ENCODE measurements at places on chromosomes 16 and 17.

DNA sequence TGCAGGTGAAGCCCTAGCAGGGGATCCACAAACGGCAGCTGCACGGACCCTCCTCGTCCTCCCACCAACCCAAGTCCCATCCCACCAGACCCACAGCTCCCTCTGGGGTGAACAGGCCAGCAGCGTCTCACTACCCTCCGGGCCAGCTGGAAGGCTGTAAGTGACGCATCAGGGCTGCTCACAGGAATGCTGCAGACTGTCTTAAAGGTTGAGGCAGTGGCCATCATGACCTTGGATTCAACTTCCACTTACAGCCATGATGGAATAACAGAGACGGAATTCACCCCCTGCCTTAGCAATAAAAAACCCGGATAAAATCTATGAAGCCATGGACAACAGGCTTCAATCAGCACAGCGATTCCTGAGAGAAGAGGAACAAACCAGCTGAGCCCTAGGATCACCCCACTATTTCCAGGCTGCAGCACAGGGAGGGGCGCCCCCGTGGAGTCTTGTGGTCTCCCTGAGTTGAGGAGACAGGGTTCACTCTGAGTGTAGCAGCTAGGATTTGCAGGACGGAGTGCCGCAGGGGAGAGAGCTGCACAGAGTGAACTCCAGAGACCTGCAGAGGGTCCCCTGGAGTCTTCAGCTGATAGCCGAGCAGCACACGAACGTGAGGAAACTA is 10.5 kb downstream of the FAM83G start:
- no peak for DNase-seq

DNA sequence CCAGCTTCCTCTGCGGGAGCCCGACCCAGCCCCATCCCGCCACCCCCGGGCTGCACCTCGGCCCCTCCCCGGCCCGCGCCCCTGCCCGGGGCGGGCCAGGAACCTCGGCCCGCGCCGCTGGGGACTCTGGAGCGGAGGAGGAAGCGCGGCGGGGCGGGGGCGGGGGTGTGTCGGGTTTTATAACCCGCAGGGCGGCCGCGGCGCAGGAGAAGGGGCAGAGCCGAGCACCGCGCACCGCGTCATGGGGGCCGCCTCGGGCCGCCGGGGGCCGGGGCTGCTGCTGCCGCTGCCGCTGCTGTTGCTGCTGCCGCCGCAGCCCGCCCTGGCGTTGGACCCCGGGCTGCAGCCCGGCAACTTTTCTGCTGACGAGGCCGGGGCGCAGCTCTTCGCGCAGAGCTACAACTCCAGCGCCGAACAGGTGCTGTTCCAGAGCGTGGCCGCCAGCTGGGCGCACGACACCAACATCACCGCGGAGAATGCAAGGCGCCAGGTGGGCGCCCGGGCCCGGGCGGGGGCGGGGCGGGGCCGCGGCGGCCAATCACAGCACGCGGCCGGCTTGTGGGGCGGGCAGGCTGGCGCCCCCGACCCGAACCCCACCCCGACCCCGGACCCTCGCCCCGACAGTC is at the start of gene ACE:
Gene ACE (plus strand): TSS at position 208 of the 626 bp plus-strand sequence. CDS start 34 bp downstream, at position 242.
- DNase-seq = peak; percentile 84

- DNase-seq = no peak
Measured at GRCh38 chr17:74430706-74431567, 951 bp upstream of the GPRC5C start.

DNA sequence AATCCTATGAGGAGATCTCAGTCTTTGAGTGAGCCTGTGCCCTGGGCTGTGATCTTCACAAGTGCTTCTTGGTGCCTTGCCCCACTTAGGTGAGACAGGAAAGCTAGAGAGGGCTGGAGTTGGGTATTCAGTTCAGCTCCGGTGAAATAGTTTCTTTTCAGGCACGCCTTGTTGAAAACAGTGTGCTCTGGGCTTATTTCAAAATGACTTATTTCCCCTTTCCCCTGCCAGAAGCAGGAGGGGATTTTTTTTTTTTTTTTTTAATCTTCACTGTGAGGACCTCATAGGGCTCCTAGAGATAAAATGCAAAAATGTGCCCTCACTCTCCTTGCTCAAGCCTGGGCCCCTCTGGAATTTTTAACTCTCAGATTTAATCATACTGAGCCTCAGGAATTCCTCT is 27.2 kb downstream of the MOSMO start:
- DNase-seq = no peak

DNA sequence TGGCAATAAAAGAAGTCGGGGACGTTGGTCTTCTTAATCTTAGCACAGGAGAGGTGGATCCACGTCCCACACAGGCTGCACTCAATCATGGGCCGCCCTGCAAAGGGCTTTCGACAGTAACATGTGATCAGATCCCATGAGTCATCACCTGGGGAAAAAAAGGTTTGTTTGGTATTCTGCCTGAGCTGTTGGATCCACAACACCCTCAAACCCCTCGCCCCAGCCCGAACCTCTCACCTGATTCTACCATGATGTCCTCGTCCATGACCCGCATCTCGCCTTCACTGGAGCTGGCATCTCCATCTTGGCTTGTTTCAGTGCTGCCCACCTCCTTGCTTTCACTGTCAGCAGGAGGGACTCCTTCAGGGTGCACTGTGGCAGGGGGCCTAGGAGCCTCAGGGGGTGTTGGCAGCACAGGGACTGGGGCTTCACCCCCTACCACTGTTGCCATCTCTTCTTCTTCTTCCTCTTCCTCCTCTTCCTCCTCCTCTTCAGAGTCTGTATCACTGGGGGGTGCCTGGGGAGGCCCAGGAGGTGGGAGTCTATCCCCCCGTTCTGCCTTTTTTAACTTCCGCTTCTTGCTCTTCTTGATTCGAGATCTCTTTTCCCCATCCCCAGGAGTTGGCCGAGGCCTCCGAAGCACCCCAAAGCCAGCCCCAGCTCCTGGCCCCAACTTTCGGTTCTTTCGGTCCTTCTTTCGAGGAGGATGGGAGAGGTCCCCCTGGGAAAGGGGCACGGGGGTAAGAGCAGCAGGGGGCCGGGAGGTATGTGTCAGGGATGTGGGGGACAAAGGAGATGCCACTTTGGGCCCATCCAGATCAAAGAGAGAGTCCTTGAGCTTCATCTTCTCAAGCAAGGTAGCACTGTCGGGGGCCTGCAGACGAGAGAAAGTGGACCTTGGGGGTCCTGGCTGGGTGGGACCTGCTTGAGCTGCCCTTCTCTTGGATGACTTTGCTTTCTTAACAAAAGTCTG is 1.7 kb upstream of the DVL2 start:
- no peak for DNase-seq

GRCh38 chr17:55172612-55173011 is 92.1 kb upstream of the HLF start:
- DNase-seq = no peak

Measured in NCI-H1930 (cell line).